ENCODE measurements at places on chromosomes 1 and 21.

DNA sequence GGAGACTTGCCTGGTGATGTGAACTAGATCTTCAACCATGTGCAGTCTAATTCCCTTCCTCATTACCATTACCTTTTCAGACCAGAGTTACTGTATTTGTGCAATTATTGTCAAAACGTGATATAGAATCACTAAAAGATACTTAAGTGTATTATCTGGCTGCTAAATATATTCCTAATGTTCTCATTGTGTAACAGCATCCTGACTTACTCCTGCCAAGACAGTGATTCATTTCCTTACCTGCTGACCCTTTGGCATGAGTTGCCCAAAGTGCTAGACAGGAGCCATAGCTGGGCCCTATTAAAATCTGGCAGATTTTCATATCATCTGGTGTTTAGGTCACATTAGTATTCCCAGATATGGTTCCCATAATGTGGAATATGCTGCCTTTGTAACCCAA lies 598.3 kb upstream of the CAMK1G start:
- DNase-seq: peak; percentile 63

- DNase-seq: no peak
Observed at GRCh38 chr1:211066781-211067384, 67.1 kb downstream of the KCNH1 start.

DNA sequence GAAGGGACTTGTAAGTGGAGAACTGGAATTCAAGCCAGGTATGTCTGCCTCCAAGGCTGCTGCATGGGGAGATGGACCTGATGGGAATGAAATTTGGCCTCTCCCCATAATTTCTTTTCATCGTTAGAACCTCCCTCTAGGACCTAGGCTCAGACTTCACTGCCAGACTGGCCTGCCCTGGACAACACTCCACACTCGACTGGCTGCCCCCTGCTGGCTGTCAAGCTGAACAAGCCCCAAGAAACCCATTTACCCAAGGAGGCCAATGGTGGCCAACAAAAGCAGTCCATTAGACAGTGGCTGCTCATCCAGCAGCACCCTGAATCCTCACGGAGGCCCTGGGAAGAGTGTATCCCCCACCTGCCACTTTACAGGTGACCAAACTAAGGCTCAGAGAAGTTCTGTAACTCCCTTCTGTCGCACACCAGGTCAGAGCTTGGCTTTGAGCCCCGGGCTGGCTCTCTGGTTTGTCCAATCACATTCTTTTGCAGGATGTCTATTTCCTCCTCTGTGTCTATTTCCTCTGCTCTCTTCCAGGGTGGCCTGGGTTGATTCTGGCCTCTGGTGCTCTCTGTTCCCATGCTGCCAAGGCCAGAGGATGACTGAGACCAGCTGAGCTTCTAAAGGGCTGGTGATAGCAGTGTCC lies 3.8 kb downstream of the RNF186 start:
- no peak for DNase-seq

GRCh38 chr21:26810676-26811415 lies 34.4 kb downstream of the ADAMTS1 start:
- DNase-seq: no peak

DNA sequence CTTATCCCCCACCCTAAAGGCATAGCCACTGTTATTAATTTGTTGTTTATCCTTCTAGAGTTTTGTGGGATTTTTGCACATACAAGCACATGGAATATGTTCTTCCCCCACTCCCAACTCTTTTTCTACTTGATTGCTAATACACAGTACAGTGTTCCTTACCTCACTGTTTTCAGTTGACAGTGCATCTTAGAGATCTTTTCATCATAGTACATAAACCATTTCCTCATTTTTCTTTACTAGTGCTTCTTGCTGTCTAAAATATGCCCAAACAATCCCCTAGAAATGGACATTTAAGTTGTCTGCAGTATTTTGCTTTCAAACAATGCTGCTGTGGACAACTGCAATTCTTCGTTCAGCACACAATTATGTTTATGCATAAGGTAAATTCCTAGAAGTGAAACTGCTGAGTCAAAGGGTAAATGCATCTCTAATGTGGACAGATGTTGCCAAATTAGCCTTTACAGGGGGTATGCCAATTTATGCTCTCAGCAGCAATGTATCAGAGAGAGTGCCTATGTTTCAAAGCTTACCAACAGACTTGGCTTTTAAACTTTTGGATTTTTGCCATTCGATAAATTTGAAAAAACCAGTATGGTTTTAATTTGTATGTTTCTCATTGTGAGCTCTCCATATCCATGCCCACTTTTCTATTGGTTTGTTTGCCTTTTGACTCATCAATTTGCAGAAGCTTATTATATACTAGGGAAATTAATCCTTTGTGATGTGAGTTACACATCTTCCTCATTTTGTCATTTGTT lies 132.6 kb downstream of the MRPS6 start:
- no peak for DNase-seq

GRCh38 chr21:43195121-43196021 lies 26.6 kb downstream of the CRYAA start:
- DNase-seq: no peak

DNA sequence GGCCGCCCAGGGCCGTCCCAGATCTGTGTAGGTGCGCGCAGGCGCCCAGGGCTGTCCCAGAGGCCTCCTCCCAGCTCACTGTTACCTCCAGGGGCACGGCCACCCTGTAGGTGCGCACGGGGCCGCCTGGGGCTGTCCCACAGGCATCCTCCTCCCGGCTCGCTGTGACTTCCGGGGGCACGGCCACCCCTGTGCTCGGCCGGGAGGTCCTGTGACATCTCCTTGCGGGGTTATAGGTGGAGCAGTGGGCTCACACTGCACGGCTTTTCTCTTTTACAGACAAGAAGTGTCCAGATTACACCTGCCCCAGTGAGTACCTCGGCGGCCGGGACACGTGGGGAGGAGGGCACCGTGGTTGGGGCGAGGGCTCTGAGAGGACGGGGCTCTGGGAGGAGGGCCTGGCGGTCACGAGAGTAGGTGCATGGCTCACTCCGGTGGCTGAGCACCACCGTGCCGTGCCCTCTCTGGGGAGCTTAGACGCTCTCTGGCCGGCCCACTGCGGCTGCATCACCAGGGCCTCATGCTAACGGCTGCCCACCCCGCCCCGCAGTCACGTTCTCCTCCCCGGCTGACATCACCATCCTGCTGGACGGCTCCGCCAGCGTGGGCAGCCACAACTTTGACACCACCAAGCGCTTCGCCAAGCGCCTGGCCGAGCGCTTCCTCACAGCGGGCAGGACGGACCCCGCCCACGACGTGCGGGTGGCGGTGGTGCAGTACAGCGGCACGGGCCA lies 21.4 kb downstream of the COL6A1 start:
- no peak for DNase-seq

DNA sequence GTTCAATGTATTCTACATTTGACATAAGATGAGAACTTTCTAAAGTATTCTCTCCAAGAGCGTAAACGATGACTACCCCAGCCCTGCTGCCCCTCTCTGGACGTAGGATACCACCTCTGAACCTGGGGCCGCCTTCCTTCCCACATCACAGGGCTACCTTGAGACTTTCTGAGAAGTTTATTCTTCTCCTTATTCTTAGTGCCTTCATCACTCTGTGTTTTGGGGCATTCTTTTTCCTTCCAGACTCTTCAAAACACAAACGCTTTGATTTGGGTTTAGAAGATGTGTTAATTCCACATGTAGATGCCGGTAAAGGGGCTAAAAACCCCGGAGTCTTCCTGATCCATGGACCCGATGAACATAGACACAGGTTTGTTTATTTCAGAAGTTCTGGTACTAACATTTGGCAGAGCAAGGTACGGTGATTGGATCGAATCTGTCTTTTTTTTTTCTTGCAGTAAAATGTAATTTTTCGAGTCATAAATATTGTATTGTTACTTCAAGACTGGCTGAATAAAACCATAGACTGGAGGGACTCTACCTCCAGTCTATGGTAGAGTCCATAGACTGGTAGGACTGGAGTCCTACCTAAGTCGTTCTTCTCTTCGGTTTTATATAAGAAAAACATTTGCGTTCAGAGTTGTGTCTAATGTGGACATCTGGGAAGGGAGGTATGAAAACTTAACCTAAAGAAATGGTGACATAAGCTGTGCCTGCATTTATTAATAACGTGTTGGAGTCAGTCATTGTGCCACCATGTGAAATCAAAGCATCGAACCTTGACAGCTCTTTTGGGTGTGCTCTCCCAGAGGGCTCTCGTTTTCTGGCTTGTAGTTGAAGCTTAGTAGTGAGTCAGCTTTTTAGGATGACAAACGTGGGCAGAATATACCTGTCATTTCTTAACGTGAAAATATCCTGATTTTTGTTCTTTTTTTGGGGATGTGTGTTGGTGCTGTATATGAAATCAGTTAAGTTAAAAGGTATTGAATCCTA lies 1.2 kb downstream of the MAN1A2 start:
- no peak for DNase-seq

- DNase-seq: no peak
Observed at GRCh38 chr1:199101635-199102034, 462.8 kb downstream of the PTPRC start.

DNA sequence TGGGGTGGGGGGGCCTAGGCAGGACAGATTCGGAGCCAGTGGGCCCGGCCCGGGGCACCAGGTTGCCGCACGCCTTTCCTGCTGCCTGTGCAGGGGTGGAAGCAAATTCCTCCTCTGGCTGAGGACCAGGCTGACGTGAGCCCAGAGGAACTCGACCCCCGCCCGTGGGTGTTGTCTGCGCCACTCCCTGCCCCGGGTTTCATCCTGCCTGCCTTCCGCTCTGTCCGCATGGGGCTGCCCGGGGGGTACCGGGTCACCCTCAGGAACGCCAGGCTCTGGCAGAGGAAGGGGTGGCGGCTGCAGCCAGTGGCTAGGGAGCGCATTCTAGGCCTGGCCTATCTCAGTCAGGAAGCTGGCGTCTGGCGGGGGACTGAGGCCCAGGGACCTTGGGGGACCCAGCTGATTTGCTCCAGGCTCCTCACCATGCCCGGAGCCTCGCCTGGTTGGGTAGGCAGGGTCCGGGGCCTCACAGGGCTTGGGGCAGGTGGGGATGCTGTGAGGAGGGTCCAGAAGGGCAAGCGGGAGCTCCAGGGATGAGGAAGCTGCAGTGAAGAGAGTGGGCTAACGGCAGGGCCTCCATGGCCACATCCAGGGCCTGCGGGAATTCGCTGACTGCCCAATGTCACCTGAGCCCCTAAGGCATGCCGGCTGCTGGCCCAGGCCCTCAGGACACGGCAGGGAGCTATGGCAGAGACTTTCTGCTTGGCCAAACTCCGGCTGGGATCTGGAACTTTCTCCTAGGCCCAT lies 2.4 kb upstream of the IBA57 start:
- DNase-seq: peak; percentile 68

- no peak for DNase-seq
Observed at GRCh38 chr1:153934746-153935145, 11.8 kb downstream of the DENND4B start.

DNA sequence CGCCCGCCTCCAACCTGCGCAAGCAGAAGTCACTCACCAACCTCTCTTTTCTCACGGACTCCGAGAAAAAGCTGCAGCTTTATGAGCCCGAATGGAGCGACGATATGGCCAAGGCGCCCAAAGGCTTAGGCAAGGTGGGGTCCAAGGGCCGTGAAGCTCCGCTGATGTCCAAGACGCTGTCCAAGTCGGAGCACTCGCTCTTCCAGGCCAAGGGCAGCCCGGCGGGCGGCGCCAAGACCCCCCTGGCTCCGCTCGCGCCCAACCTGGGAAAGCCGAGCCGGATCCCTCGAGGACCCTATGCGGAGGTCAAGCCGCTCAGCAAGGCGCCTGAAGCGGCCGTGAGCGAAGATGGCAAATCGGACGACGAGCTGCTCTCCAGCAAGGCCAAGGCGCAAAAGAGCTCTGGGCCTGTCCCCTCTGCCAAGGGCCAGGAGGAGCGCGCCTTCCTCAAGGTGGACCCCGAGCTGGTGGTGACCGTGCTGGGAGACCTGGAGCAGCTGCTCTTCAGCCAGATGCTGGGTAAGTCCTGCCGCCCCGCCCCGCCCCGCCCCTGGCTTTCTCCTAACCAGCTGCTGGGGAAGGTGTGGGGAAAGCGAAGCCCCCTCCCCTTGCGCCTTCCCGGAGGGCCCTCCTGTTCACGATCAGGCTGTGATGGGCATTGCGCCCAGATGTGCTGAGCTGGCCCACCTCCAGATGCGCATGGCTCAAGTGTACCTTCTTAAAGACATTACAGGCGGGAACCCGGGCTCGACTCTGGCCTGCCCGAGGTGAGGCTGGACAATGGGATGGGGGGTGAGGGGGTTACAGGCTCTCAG lies 110.2 kb downstream of the NAV1 start:
- DNase-seq: no peak

- DNase-seq: no peak
Observed at GRCh38 chr1:206951318-206952100, 5.2 kb upstream of the PIGR start.

DNA sequence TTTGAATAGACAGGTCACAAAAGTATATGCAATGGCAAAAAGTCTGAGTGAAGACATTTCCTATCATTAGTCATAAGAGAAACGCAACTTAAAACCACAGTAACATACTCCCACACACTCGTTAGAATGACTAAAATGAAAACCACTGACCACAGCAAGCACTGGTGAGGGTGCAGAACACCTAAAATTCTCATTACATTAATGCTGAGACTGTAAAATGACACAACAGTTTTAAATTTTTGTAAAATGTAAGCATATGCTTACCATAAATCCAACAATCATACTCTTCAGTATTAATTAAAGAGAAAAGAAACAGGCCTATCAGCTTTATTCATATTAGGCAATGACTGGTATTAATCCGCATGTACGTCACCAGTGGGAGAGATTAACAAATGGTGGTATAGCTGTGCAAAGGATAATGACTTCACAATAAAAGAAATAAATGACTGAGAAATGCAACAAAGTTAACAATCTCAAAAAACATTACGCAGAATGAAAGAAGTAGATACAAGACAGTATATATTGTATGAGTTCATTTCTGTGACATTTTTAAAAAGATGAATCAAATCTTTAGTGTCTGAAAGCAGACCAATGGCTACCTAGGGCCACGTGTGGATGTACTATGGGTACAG lies 253.5 kb downstream of the AKT3 start:
- peak; percentile 90 for DNase-seq

All from NCI-H226 (cell line).